Naive thymus-derived CD8-positive, alpha-beta T cell (primary cell): ENCODE measurements at places on chromosomes 2 and 18. TPM values are rescaled to one million over a fixed set of nuclear protein-coding genes. Genes with fewer than 3 reads are reported as not detected.

- DNase-seq, result no peak
These were observed 91.4 kb upstream of the IL1R2 start for GRCh38 chr2:101900375-101900774.

- peak; percentile 23 for DNase-seq
These were observed 617 bp downstream of the FOSL2 start for GRCh38 chr2:28393114-28393836.

FHOD3 gene
- not detected for total RNA-seq

DNA sequence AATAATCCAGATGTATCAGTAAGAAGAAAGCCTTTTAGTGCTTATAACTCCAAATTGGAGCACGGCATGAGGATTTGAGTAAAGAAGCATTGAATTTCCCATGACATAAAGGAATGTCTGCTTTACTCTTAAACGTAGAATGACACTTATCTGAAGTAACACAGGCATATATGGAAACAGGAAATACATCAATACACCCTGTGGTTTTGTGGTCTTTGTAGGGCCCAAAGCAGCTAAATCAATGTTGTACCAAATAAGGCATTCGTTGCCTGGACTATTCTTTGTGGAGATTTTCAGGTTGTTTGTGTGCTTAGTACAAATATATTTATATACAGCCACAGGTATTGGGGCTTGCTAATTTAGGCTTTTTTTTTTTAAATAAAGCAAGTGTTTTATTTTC is 660.5 kb downstream of the LRRTM4 start:
- DNase-seq, result no peak

DNA sequence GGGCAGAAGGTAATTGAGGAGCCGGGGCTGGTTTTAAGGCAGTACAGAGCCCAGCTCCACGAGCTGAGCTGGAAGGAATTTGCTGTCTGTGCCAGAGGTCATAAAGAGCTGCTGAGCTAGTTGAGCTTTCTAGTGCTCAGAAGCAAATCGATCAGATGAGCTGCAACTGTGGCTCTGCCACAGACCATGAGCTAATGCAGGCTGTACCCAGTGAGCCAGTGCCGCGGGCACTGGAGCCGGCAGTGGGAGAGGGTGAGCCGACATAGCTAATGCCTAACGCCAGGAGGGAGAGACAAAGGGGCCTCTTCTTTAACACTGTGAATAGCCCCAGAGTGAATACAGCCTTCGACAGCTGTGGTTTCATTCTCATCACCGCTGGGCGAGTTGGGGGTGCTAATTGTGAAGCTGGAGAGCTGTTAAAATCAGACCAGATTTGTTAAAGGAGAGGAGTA is 410.1 kb upstream of the TCF4 start:
- no peak for DNase-seq
